ENCODE measurements at places on chromosomes 2 and 18.
A peak's percentile ranks its signal among the peaks of the same experiment; 100 is the strongest.

- ATAC-seq, result no peak
Measured at GRCh38 chr2:185152186-185152585, 553.9 kb downstream of the ZNF804A start.

DNA sequence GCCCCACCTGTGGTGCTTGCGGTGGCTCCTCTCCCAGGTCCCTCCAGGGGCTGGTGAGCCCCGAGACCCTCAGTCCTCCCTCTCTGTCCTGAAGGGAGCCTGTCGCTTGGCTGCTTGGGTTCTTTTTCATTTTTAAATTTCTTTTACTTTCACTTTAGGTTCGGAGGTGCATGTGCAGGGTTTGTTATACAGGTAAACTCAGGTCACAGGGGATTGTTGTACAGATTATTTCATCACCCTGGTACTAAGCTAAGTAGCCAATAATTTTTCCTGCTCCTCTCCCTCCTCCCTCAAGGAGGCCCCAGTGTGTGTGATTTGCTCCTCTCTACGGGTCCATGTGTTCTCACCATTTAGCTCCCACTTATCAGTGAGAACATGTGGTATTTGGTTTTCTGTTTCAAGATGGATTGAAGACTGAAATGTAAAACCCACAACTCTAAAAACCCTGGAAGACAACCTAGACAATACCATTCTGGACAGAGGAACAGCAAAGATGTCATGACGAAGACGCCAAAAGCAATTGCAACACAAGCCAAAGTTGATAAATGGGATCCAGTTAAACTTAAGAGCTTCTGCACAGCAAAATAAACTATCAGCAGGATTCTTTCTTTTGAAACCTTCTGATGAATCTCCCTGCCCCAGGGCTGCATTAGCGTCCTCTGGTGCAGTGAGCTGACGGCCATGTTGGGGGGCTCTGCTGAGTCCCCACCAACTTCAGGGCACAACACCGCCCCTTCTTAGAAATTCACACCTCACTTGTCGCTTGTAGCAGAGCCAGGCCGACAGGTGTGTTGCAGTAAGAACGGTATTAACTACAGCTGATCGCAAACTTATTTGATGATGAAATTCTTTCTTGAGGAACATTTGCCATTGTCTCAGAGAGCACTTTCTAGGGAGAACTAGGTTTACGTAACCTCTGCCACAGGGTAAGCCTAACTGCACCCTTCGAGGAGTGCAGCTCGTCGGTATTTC is 135.3 kb downstream of the ZNF236 start:
- ATAC-seq, result no peak

DNA sequence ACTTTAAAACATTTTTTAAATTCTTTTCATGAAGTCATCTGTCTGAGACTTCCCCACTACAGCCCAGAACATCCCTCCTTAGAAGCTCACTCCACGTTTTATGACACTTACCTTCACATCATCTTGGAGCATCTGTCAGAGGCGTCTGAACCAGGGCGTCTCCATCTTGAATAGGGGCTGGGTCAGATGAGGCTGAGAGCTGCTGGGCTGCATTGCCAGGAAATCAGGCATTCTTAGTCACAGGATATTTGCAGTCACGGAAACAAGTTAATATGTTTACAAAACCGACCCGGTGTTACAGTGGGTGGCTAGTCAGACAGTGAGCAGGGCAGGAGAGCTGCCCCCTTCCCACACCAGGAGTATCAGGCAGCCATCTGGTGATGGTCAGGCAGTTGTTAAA is 456.5 kb downstream of the FBXO15 start:
- peak; percentile 45 for ATAC-seq

GRCh38 chr2:241269707-241270520 is 45.6 kb downstream of the HDLBP start:
- no peak for ATAC-seq

DNA sequence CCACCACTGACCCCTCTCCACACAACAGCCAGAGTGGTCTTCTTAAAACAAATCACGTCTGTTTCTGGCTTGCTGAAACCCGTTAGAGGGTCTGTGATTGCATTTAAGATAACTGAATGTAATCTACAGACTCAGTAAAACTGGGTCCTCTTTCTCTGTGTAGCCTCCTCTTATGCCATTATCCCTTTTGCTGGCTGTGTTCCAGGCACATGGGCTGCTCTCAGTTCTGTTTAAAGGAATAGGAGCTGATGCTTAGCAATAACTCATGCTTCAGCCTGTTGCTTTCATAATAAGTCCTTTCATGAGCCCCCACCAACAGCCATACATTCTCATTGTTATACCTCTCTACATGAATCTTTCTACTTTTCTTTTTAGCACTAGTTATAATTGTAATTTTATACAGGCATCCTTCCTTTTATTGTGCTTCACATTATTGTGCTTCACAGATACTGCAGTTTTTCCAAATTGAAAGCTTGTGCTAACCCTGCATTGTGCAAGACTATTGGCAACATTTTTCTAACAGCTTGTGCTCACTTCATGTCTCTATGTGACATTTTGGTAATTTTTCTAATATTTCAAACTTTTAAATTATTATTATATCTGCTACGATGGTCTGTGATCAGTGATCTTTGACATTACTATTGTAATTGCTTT is 782.6 kb downstream of the MBD2 start:
- ATAC-seq, result no peak

DNA sequence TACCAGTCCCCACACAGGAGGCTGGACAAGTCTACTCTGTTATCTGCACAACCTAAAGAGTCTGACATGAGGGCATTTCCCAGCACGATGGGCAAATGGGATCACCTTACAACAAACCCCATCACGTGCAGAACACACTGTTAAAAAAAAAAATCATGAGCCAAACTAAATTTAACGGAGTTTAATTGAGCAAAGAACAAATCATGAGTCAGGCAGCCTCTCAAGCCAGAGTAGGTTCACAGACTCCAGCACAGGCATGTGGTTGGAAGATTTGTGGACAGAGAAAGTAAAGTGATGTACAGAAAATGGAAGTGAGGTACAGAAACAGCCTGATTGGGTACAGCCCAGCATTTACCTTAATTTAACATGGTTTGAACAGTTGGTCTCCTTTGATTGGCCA is 59.9 kb downstream of the KYNU start:
- no peak for ATAC-seq

DNA sequence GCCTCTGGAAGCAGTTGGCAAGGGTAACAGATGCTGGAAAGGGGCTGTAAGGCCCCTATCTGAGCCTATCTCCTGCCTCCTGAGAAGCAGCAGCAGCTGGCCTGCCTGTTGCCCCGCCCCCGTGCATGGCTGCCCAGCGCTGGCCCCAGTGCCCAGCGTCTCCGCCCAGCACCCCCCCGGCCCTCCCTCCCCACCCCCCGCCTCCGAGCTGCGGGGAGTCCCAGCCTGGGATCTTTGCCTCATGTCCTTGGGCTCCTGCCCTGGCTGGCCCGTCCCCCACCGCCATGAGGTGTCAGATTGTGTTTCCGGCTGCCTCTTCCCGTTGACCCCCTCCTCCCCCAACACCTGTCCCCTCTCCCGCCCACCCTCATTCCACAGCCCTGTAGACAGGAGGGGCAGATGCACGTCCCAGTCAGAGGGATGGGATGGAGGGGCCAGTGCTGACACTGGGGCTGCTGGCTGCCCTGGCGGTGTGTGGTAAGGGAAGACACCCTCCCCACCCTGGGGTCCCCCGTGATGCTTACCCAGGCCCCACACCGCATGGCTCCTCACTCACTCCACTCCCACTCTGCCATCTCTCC is at the start of gene CHRND:
Gene CHRND, plus strand, starts transcription at position 370 of the 581 bp plus-strand sequence. Its CDS starts 56 bp downstream, at position 426.
- no peak for ATAC-seq

- no peak for ATAC-seq
Measured at GRCh38 chr2:5562865-5563264, 129.3 kb upstream of the SOX11 start.

DNA sequence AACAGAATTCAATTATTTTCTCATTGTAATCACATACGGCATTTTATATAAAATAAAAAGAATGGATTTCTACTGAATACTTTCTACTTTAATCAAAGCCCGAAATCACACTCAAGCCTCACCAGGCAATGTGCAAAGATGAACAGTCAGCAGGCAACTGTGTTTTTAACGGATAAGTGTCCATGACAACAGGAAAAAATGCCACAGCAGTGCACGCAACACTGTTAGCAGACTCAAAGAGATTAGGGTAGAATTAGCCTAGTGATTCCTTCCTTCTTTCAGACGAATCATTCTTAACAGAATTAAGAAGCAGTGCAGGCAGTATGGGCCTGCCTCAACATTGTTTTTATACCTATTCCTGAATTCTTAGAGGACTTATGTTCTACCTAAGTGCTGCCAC is 135.6 kb downstream of the CDH2 start:
- peak; percentile 68 for ATAC-seq

GRCh38 chr2:149058936-149059335 is 20.4 kb downstream of the LYPD6B start:
- no peak for ATAC-seq

DNA sequence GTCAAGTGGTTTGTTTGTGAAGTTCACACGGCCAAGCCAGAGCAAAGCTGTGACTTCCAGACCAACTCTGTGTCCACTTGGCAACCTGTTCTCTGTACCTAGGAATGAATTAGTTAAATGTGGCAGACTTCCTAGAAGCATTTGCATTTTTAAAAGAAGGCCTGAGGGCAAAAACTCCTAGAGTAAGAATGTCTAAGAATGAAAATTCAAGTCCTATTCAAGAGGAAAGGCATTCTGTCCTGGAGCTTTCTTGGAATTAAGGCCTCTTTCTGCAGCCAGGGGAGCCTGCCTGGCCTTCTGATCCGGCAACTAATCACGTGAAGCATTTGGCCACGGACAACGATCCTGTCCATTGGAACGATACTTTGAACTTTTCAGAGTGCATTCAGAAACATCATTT is 155.0 kb downstream of the SETBP1 start:
- ATAC-seq, result no peak

DNA sequence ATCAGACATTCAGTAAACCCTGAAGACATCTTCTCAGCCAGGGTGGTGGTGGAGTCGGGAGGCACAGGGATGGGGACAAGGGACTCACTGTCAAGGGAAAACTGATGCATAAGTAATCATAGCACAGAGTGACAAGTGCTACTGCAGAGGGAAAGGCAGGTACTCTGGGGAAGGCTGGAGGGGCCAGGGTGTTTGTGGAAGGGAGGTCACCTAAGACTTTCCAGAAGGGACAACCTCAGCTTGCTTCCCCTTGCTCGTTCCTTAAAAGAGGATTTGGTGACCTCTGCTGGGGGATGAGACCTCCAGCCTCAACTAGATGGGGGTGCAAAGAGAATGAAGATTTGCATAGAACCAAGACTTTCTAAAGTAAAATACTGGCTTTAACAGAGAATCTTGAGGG is 99.5 kb downstream of the SLC4A3 start:
- ATAC-seq, result no peak

- ATAC-seq, result peak; percentile 57
Measured at GRCh38 chr2:109396202-109397180, 217.3 kb downstream of the SEPTIN10 start.

- peak; percentile 74 for ATAC-seq
Measured at GRCh38 chr2:157172866-157173578, 84.5 kb upstream of the GALNT5 start.

- ATAC-seq, result no peak
Measured at GRCh38 chr2:17543131-17543660, 2.7 kb downstream of the VSNL1 start.

GRCh38 chr2:157473581-157473980 is 29.7 kb upstream of the CYTIP start:
- no peak for ATAC-seq

DNA sequence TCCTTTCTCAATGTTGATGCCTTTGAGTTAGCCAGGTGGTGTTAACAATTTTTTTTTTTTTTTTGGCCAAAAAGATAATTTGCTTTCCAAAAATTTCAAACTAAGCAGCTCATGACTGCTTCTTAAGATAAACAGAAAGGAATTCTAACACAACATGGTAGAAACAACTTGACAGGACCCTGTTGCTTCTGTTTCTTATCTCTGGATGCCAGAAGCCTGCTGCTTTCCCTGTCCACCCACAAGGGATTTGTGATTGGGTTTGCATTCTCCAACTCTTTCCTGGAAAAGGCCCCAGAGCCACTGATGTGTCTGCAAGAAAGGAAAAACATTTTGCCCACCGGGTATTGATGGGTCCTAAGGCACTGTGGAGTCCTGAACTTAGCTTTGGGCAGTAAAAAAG is 217.2 kb upstream of the PKDCC start:
- ATAC-seq, result no peak

GRCh38 chr2:205556841-205557539 is 125.3 kb upstream of the NRP2 start:
- ATAC-seq, result no peak

DNA sequence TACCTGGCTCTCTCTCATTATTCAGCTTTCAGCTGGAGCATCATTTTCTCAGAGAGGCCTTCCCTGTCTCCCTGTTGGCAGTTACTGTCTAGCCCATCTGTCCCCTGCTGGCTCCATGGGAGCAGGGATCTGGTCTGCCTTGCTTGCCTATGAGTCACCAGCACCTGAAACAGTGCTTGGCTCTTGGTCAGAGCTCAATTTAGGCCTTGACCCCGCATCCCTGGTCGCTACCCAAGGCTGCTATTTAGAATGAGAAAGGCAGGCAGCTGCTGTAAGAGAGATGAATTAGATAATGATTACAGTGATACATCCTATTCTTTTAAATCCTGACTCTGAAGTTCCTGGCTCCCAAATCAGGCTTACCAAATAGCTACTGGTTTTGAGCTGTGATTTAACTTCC is 32.9 kb downstream of the KCNE4 start:
- ATAC-seq, result peak; percentile 81

GRCh38 chr2:190882411-190882766 is 1.8 kb downstream of the GLS start:
- no peak for ATAC-seq

GRCh38 chr2:8059255-8059654 is 622.6 kb upstream of the ID2 start:
- ATAC-seq, result no peak

DNA sequence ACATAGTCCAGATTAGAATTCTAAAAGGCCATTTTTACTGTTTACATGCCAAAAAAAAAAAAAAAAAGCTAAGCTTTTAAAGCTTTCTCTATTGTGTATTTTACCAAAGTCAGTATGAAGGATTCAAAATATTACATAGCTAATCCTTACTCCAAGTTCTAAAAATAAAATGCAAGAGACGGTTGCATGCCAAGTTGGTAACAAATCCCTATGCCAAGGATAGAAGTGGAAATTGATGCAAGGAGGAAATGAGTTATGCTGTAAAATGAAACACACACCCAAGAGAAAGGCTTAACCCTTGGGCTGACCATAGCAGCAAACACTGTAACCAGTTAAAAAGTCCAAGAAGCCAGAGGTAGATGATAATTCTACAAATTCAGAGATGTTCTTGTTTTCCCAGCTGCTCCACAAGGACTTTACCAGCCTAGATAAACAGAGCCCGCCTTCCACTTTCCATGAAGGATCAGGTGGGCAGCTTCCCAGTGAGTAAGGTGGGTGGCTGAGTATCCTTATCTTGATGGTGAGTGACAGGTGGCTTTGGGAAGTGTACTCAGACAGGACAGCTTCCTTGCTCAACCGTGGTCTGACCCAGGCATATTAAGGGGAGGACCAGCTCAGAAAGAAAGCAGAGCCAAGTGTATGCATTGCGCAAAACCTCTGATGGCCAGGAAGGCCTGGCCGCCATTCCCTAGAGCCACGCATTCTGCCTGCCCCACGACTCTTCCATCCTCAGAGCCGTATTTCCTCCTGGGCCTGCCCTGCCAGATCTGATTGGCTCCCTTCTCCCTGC is 34.4 kb downstream of the ATP8B1 start:
- ATAC-seq, result peak; percentile 84

- ATAC-seq, result peak; percentile 65
Measured at GRCh38 chr2:172921532-172922236, 154.0 kb upstream of the MAP3K20 start.

- peak; percentile 4 for ATAC-seq
Measured at GRCh38 chr2:63840081-63840784, 1.5 kb upstream of the UGP2 start.
